ENCODE measurements at places on chromosomes 2 and 18. TPM values are rescaled to one million over a fixed set of nuclear protein-coding genes. Genes with fewer than 3 reads are reported as not detected.

Gene QPCT
- 16.4 TPM for polyA plus RNA-seq

Gene ARHGEF4
- polyA plus RNA-seq = 6.5 TPM

Gene CHRNG
- 1.1 TPM for polyA plus RNA-seq

Gene TMEM131
- 39.6 TPM for polyA plus RNA-seq

Gene CYTIP
- 2.1 TPM for polyA plus RNA-seq

- no peak for DNase-seq
These were observed 88.6 kb downstream of the AAK1 start for GRCh38 chr2:69554981-69555380.

DNA sequence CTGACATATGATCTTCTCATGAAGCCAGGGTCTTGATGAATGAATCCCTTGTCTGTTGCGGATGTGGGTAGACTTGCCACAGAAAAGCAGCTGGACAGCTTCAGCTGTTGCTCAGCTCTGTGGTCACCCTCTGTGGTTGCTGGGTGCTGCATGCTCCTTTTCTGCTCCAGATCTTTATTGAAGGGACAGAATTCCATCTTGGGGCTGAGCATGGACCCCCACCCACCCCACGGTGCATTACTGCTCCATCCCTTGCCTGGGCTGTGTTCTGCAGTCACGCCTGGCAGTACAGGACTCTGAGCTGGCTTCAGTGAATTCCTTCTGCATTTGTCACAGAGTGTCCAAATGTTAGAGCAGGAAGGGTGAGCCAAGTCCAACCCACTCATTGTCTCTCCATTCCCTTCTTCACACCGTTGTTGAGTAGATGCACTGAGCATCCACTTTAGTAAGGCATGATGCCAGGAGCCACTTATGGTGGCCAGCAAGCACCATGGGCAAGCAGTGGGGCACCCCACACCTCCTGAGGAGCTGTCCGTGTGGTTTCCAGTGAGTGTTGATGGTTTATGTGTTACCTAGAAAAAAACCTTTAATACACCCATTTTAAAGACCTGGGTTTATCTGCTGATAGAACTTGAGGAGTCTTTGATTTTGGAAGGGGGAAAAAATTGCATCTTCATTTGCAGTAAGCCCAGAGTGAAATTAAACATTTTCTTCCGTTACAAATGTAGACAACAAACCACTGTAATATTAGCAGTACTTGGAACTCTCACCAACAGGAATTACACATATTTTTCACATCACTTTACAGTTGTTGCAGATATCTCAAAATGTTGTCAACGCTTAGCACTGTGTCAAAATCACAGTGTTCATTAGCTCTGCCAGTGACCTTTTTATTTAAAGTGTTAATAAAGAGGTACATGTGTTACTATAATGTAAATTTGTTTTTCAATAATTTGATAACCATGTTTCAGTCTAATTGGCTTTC, 14.7 kb upstream of the ITGB6 start:
- DNase-seq = no peak
